ENCODE measurements at places on chromosomes 4 and X. TPM values are rescaled to one million over a fixed set of nuclear protein-coding genes. Genes with fewer than 3 reads are reported as not detected.

GRCh38 chr4:118923891-118924290, 35.2 kb downstream of the SYNPO2 start:
- DNase-seq, result no peak

- no peak for DNase-seq
Observed at GRCh38 chr4:828641-829271, 2.8 kb upstream of the CPLX1 start.

- no peak for DNase-seq
Observed at GRCh38 chrX:41921492-41922430, 1.6 kb downstream of the CASK start.

DNA sequence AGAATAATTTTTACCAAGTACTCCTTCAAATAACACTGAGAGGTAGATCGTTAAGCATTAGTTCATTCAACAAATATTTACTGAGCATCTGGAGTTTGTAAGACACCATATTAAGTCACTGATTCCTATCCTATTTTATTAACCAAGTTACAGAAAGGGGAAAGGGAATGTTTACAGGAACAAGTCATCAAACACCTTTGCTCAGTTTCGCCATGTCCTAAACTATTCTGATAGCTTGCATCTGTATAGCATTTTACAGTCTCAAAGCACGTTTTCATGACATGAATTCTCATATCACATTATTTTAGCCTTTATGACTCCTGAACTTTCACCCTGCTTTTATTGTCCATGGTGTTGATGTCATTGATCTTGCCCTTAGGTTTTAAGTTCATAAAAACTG, 89.2 kb downstream of the AREG start:
- no peak for DNase-seq

GRCh38 chr4:82017680-82018079, 356.1 kb downstream of the HNRNPD start:
- DNase-seq, result no peak

Gene CLDN22
- total RNA-seq, result not detected

Measured in glomerular endothelial cell (primary cell).